ENCODE measurements at places on chromosomes 1 and 21.
A peak's percentile ranks its signal among the peaks of the same experiment; 100 is the strongest.

- DNase-seq = peak; percentile 67
Measured at GRCh38 chr21:31873696-31874599, 1.1 kb downstream of the HUNK start.

- no peak for DNase-seq
Measured at GRCh38 chr1:167542109-167543032, 11.2 kb downstream of the CREG1 start.

DNA sequence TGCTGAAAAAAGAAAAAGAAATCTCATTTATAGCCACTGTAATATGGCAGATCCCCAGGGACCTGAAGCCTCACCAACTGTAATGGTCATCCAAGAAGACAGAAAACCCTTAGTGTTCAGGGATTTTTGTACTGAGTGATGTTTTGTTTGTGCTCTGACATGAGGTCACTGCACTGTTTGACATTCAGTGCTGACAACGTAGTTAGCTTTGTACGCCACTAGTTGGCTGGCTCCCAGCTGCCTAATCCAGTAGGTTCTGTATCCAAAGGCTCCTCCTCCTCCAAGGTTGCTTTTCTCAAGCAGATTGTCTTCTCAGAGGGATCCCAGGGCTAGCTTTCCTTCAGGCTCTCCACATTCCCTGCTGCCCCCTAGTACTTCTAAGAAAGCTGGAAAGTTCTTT, 9.5 kb upstream of the YRDC start:
- DNase-seq = no peak

GRCh38 chr1:234893725-234894630, 234.7 kb downstream of the TOMM20 start:
- peak; percentile 56 for DNase-seq

GRCh38 chr1:66890621-66891020, 34.0 kb downstream of the DNAI4 start:
- no peak for DNase-seq

GRCh38 chr1:1129381-1129821, 13.5 kb upstream of the C1orf159 start:
- DNase-seq = no peak

DNA sequence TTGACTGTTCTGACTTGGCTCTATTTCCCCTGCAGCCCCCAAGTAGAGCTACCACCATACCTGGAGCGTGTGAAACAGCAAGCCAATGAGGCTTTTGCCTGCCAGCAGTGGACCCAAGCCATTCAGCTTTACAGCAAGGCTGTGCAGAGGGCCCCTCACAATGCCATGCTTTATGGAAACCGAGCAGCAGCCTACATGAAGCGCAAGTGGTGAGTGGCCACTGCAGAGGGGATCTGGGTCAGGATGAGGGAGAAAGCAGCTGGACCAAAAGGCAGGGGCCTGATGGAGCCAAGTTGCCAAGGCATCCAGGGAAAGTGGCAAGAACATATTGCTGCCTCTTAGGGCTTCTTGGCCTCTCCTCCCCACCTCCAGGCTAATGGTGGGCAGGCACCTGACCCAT, 24.1 kb upstream of the TMEM222 start:
- no peak for DNase-seq

GRCh38 chr1:185017338-185017737, 28.0 kb upstream of the RNF2 start:
- DNase-seq = no peak

DNA sequence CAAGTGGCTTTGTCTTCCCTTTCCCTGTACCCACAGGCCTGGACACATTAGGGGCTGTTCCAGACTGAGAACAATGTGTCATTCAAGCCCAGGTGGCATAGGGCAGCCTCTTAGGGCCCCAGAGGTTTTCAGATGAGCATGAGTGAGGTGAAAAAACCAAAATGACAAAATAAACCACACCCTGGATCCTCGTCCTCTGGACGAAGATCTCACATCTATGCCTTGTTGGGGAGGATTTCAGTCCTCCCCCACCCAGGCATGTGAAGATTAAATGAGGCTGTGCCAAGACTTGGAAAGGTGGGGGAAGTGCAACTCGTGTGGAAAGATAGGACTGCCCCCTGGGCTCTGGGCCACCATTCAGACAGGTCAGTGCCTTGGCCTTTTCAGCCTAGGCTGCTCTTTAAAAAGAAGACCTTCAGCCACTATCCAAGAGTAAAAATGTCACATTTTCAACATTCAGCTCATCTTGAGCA, 32.8 kb upstream of the IL19 start:
- DNase-seq = peak; percentile 44

GRCh38 chr1:155882235-155882634, 22.9 kb downstream of the SYT11 start:
- DNase-seq = no peak

GRCh38 chr1:6807782-6808181, 22.5 kb downstream of the CAMTA1 start:
- DNase-seq = no peak

GRCh38 chr21:32523463-32523862, 61.9 kb downstream of the TCP10L start:
- no peak for DNase-seq
